Upper lobe of left lung (tissue), 6 donors: ENCODE measurements at places on chromosomes 5 and 9. TPM values are rescaled to one million over a fixed set of nuclear protein-coding genes. Genes with fewer than 3 reads are reported as not detected.
A peak's percentile ranks its signal among the peaks of the same experiment; 100 is the strongest.

Gene CARTPT
- not detected for total RNA-seq

Gene ARL14EPL
- not detected for total RNA-seq

GRCh38 chr9:130117816-130118632, 54.2 kb upstream of the NCS1 start:
- DNase-seq, result no peak
- H3K27me3 ChIP-seq, result no peaks in the 10 kb centered on the region
- no peaks in the 10 kb centered on the region for H3K4me1 ChIP-seq
- H3K4me3 ChIP-seq, result no peak overlapping the region
- peaks cover 3% of the 10 kb centered on the region for H3K36me3 ChIP-seq
- no peak overlapping the region for H3K27ac ChIP-seq

Gene SH2D3C
- total RNA-seq, result 90.4 TPM

- no peak for DNase-seq
- no peaks in the 10 kb centered on the region for H3K36me3 ChIP-seq
- H3K27me3 ChIP-seq, result no peaks in the 10 kb centered on the region
- no peaks in the 10 kb centered on the region for H3K4me1 ChIP-seq
Observed at GRCh38 chr5:2622866-2623265, 128.6 kb downstream of the IRX2 start.

Gene PCDHGA5
- total RNA-seq, result 1.2 TPM

Gene GPR150
- 2.0 TPM for total RNA-seq

Gene NRG2
- total RNA-seq, result 4.2 TPM

GRCh38 chr9:110086537-110086936, 121.4 kb downstream of the C9orf152 start:
- H3K4me3 ChIP-seq, result no peak overlapping the region
- DNase-seq, result no peak
- H3K4me1 ChIP-seq, result peaks cover 54% of the 10 kb centered on the region
- no peaks in the 10 kb centered on the region for H3K27me3 ChIP-seq
- H3K36me3 ChIP-seq, result no peaks in the 10 kb centered on the region

- H3K27me3 ChIP-seq, result no peaks in the 10 kb centered on the region
- no peak overlapping the region for H3K4me3 ChIP-seq
- DNase-seq, result no peak
- no peaks in the 10 kb centered on the region for H3K36me3 ChIP-seq
Observed at GRCh38 chr5:122385808-122386207, 73.8 kb downstream of the SNCAIP start.

- no peak for DNase-seq
- H3K27ac ChIP-seq, result no peak overlapping the region
- no peaks in the 10 kb centered on the region for H3K27me3 ChIP-seq
- H3K4me1 ChIP-seq, result no peaks in the 10 kb centered on the region
Observed at GRCh38 chr5:78076351-78076750, 218.1 kb downstream of the AP3B1 start.

Gene MCIDAS
- not detected for total RNA-seq

GRCh38 chr5:86986837-86987236, 280.8 kb upstream of the RASA1 start:
- H3K36me3 ChIP-seq, result no peaks in the 10 kb centered on the region
- no peaks in the 10 kb centered on the region for H3K27me3 ChIP-seq
- H3K4me3 ChIP-seq, result no peak overlapping the region
- no peak overlapping the region for H3K27ac ChIP-seq
- no peak for DNase-seq

DNA sequence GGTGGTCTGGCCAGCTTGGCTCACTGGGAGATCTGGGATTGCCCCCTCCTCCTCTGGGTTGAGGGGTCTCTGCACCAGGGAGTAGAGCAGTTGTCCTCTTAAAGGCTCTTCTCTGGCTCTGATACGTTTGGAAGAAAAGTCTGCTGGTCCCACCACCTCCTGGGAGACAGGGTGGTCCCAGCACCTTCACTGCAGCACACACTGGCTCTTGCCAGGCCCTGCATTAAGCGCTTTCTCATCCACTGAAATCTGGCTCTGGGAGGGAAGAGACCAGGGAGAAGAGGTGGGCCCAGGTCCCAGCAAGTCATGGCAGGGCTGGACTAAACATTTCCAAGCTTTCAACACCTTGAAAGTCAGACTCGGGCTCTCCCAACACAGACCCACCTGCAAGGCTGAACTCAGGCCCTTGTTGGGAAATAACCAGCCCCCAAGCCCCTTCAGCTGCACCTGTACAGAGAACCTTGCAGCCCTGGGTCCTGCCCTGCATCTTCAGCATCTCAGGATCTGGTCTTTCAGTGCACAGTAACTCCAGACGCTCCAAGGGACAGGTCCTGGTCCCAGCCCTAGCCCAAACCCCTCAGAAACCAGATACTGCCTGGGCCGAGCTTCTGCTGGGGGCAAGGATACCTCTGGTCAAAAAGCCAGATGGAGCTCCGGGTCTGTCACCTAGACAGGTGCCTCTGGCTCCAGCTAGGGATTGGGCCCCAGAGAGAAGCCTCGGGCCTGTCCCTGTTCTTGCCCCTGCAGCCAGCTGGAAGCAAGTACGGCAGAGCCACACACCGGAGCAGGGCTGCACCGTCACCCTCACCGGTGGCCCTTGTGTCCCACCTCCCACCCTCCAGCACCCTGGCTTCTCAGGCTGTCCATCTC, 134.5 kb downstream of the DAB2IP start:
- H3K36me3 ChIP-seq, result peaks cover 30% of the 10 kb centered on the region
- peaks cover 4% of the 10 kb centered on the region for H3K4me1 ChIP-seq
- H3K4me3 ChIP-seq, result no peak overlapping the region
- DNase-seq, result no peak
- no peaks in the 10 kb centered on the region for H3K27me3 ChIP-seq
- H3K27ac ChIP-seq, result no peak overlapping the region

DNA sequence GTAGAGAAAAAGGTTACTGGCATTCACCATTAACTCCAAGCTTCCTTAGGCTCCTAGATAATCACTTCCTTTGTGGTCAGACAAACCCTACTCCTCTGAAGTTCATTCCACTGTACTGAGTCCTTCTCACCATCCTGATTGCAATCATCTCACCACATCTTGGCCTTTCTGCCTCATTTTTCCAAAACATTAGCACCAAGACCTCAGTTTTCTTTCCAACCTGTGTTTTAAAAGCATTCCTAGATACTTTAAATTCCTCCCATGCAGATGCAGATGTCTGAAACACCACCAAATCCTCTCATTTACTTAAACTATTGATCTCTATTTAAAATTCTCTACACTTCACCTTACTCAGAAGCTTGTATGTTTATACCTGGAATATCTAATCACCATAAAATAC, 961.3 kb upstream of the CTNND2 start:
- H3K27ac ChIP-seq, result no peak overlapping the region
- no peak for DNase-seq
- no peaks in the 10 kb centered on the region for H3K4me1 ChIP-seq
- H3K4me3 ChIP-seq, result no peak overlapping the region
- H3K27me3 ChIP-seq, result no peaks in the 10 kb centered on the region
- H3K36me3 ChIP-seq, result no peaks in the 10 kb centered on the region

GRCh38 chr5:100517301-100517974, 17.7 kb upstream of the FAM174A start:
- H3K27me3 ChIP-seq, result no peaks in the 10 kb centered on the region
- H3K36me3 ChIP-seq, result no peaks in the 10 kb centered on the region
- no peak overlapping the region for H3K27ac ChIP-seq
- peak; percentile 90 for DNase-seq

- H3K36me3 ChIP-seq, result no peaks in the 10 kb centered on the region
- H3K4me3 ChIP-seq, result no peak overlapping the region
- no peak for DNase-seq
Observed at GRCh38 chr9:71587576-71588362, 180.5 kb downstream of the CEMIP2 start.
